ENCODE measurements at places on chromosomes 1 and 21.

- no peak for DNase-seq
Measured at GRCh38 chr1:156905651-156906050, 12.1 kb downstream of the PEAR1 start.

GRCh38 chr1:47785561-47786271 is 211.5 kb downstream of the TRABD2B start:
- no peak for DNase-seq

- peak; percentile 7 for DNase-seq
Measured at GRCh38 chr1:81803431-81804110, 2.8 kb downstream of the ADGRL2 start.

DNA sequence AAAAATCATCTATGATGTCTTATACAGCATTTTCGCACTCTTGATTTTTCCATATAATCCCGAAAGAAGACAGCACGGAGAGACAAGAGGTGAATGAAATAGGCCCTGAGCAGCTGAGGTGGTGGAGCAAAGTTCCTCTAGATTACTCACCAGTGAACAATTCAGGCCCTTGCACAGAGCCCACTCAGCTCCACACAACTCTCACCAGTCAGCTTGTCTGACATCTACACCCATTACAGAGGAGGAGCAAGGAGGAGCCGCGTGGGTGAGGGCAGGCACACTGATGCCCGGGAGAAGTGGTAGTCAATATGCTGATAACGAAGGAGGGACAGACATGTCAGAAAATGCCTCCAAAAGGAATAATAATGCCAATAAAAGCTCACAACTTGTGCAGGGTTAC is 59.9 kb downstream of the DNM3 start:
- no peak for DNase-seq

- DNase-seq = no peak
Measured at GRCh38 chr1:204970937-204971336, 72.1 kb upstream of the CNTN2 start.

DNA sequence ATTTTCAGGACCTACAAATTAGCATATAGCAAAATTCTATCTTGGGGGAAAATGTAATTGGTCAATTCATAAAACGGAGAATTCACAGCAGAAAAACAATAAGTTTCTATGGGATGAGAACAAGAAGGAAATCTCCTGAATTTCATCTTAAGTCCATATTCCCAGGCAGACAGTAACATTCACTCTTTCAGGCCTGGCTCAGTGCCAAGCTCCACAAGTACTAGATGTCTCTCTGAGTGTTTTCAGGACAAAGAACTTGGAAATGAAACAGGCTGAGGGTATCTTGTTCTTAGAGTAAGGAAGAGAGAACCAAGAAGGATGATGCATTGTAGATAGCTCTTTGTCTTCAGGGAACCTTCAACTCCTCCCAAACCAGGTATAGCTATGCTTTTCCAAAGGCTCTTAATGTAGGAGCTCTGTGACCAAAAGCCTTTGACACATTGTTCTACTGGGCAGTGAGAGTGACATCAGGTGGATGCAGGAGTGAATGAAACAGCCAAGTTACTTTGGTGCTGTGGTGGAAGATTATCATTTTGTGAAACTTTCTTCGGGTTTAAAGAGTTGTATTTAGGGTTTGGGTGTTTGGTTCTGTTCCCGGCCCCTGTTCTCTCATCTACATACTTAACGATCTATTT is 298.3 kb downstream of the GPATCH2 start:
- DNase-seq = no peak

- peak; percentile 33 for DNase-seq
Measured at GRCh38 chr1:41072051-41072450, 50.5 kb upstream of the SLFNL1 start.

DNA sequence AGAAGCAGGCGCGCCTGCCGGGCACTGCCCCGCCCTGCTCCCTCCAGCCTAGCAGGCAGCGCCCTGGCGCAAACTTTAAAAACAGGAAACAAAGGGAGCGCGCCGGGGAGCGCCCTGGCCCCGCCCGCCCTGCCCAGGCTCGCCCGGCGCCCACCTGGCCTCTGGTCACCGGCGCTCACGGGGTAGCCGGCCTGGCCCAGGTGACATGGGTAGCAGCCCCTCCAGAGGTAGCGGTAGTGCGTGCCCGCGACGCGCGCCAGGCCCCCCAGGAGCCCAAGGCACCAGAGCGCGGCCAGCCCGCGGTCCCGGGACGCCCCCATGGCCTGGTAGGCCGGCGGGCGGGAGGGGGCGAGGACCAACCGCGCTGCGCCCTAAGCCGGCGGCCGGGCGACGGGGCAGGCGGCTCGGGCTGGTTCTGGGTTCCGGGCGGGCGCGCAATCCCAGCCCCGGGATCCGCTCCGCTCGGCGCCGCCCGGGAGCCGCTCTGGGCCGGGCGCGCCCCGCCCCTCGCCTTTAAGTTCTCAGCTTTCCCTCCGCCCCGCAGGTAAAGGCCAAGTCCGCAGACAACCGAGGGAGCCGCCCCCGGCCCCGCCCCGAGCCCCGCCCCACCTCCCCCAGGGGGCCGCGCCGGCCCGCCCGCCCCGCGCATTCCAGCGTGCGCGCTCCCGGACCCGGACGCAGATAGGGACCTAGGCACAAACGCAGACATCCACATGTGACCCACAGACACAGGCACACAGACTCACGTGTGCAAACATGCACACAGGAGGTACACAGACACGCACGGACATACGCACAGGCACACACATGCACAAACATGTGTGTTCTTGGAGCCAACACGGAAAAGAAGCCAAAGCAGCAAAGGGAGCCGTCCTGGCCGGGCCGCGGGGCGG is 76.7 kb downstream of the ARHGEF16 start:
- no peak for DNase-seq

GRCh38 chr1:173332026-173332425 is 124.9 kb upstream of the TNFSF4 start:
- peak; percentile 44 for DNase-seq

- no peak for DNase-seq
Measured at GRCh38 chr21:13827201-13827600, 217.6 kb downstream of the POTED start.

- DNase-seq = no peak
Measured at GRCh38 chr1:37255868-37256267, 218.5 kb upstream of the ZC3H12A start.

DNA sequence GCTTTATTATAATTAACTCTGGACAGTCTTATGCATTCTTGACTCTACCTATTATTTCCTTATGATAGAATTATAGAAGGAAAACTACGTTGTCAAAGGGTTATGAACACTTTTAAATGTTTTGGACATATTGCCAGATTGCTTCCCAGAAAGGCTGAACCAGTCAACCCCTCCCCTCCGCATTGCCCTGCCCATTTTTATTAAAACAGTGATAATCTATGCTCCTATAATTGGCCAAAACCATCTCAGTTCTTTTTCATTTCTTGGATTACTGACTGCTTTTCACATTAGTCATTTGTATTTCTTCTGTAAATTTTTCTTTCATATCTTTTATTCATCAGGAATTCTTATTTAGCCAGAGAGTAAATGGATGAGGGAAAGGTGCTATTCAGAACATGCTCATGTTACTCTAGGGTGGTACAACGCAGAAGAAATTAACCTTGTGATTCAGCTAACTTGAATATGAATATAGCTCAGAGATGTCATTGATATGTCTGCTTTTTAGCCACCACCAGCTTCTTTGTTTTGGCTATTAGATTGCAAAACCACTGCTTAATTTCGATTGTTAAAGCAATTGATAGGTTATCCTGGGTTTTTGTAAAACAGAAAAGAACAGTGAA is 32.1 kb downstream of the KDM1A start:
- DNase-seq = no peak

All from fibroblast of villous mesenchyme (primary cell).